NCI-H1436 (cell line): ENCODE measurements at places on chromosomes 7 and 10.
A peak's percentile ranks its signal among the peaks of the same experiment; 100 is the strongest.

- DNase-seq = no peak
Observed at GRCh38 chr10:32148864-32149251, 92.6 kb upstream of the KIF5B start.

GRCh38 chr7:91566402-91566732, 302.1 kb downstream of the FZD1 start:
- DNase-seq = no peak

GRCh38 chr7:104873401-104873800, 140.6 kb upstream of the KMT2E start:
- DNase-seq = no peak

DNA sequence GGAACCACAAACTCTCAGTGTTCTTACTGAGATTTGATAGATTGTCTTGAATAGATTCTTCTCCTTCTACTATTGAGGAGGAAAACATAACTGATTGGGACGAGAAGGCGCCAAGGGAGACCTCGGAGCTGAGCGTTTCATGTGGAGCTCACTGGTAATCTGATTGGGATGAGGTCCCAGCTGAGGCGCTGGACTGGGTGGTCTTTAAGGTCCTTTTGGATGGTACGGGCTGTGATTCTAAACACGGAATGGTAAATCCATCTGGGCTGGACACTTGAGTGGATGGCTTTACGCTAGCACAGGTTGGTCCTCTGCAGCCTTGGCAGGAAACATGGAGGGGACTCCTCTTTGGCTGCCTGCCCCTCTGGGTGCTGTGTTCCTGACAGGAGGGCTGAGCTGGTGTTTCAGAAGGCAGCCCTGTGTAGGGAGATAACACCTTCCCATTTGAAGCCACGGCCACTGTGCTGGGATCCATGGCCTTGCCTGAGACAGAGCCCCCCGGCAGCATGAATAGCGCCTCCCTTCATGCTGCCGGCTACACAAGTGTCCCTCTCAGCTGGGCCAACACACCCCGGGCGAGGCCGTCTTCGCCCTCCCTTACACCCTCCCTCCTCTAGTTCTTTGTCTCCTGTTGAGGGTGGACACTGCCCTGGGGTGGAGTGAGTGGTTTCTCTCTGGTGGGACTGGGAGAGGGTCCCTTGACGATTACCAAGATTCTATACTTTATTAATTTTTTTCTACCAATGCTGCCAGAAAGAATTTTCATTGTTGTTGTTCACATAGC, 203.2 kb upstream of the SHH start:
- no peak for DNase-seq

DNA sequence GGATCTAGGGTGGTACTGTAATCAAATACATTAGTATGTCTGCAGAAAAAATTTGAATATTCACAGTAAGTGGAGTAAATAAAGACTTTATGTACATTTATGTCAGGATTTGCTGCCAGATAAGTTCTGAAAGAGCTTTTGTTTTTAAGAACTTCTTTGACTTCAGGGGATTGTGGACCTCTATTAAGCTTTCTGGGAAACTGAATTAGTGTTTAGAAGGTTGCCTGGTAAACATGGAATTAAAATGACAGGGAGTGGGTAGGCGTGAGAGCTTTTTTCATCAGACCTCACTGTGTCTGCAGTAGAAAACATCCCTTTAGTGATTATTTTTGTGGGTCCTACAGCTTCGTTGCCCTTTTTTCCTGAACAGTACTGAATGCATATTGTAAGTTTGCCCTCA, 15.7 kb downstream of the SDHAF3 start:
- no peak for DNase-seq

- no peak for DNase-seq
Observed at GRCh38 chr10:53013201-53013810, 240.7 kb upstream of the MBL2 start.

- DNase-seq = peak; percentile 80
Observed at GRCh38 chr7:20407585-20408466, 77.1 kb downstream of the ITGB8 start.
